ENCODE measurements at places on chromosomes 4 and X.

GRCh38 chrX:46903458-46904242 lies 8.6 kb upstream of the JADE3 start:
- DNase-seq: no peak

DNA sequence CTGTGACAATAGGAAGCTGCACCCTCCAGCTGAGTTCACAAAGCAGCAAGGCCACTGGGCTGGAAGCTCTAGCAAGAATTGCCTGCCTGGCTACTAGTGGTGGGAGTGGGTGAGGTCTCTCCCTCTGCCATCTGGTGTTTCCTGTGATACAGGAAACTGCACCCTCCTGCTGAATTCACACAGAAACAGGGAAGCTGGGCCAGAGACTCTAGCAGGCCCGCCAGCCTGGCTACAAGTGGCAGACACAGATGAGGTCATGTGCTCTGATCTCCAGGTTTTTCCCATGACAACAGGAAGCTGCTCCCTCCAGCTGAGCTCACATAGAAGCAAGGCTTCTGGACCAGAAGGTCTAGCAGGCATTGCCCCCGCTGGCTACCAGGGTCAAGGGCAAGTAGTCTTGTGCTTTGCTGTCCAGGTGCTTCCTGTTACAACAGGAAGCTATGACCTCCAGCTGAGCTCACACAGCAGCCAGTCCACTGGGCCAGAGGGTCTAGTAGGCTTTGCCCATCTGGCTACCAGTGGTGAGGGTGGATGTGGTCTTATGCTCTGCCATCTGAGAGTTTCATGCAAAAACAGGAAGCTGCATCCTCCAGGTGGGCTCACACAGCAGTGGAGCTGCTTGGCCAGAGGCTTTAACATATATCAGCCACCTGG lies 41.5 kb upstream of the ZXDA start:
- no peak for DNase-seq

- no peak for DNase-seq
These were observed 2.4 kb upstream of the PDZD4 start for GRCh38 chrX:153832728-153833127.

GRCh38 chr4:180350901-180351300 lies 1892.3 kb upstream of the TENM3 start:
- DNase-seq: no peak

DNA sequence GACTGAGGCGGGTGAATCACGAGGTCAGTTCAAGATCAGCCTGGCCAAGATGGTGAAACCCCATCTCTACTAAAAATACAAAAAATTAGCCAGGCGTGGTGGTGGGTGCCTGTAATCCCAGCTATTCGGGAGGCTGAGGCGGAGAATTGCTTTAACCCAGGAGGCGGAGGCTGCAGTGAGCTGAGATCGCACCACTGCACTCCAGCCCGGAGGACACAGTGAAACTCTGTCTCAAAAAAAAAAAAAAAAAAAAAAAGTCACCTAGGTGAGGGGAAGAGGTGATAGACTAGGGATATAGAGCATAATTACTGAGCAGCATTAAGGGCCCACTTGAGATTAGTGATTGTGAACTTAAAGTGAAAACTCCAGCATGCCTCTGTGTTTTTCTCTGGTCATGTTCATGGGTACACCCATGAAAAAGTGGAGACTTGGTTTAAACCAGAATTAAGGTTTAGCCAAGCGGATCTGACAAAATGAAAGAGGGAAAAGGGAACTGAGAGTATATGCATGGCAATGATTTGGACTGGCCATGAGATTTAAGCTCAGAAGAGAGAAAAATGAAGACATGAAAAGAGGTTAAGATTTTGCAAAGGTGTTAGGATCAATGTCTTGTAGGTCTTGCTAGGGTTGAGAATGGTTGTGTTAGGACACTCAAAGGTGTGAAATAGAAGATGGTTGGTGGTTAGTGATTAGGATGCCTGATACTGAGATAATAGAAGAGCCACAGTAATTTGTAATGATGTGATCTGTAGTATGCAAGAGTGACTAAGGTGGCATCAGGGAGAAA lies 105.0 kb downstream of the RAB28 start:
- DNase-seq: no peak

- no peak for DNase-seq
These were observed 91.6 kb downstream of the ARAP2 start for GRCh38 chr4:36152735-36153134.

Data from stimulated activated CD8-positive, alpha-beta memory T cell treated with anti-CD3 and anti-CD28 coated beads, Interleukin-4, amount 100 ng/mL, for 4 hours (primary cell).